ENCODE measurements at places on chromosomes 6 and 20. TPM values are rescaled to one million over a fixed set of nuclear protein-coding genes. Genes with fewer than 3 reads are reported as not detected.

DNA sequence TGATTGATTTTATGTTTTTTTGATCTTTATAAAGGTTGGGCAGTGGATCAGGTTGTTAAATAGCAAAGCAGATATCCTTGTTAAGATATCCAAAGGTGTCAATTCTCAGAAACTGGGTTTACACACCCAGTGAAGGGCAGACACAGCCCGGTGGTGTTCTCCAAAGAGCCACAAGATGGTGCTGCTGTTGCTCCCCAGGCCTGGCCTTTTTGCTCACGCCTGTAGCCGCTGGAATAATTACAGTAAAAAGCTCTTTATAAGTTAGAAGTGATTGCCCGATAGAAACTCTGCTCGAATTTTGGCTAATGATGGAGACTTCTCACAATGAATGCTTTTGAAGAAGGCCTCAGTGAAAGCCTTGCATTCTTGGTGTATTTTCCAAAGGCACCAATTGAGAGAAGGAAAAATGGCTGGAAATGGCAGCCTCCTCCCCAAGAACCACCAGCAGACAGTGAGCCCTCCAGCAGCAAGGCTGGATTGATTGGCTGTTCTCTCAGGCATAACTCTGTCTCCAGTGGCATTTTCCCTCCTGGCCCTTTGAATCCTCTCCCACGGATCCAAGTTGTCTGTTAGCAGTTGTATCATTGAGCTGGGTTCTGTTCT is 120.5 kb upstream of the CHD6 start:
- DNase-seq, result peak; percentile 71
- no peak overlapping the region for H3K4me3 ChIP-seq
- peaks cover 8% of the 10 kb centered on the region for H3K36me3 ChIP-seq
- H3K27ac ChIP-seq, result no peak overlapping the region
- peaks cover 11% of the 10 kb centered on the region for H3K4me1 ChIP-seq

- no peaks in the 10 kb centered on the region for H3K27me3 ChIP-seq
- no peak for DNase-seq
- no peak overlapping the region for H3K27ac ChIP-seq
- peaks cover 50% of the 10 kb centered on the region for H3K4me1 ChIP-seq
- no peak overlapping the region for H3K4me3 ChIP-seq
These were observed 1.7 kb downstream of the IP6K3 start for GRCh38 chr6:33744895-33745546.

Gene SCUBE3
- total RNA-seq, result 1.6 TPM

Gene SLC24A3
- 4.7 TPM for total RNA-seq

Gene NKX2-4
- 0.11 TPM for total RNA-seq

Data from WTC11 (cell line).